ENCODE measurements at places on chromosomes 1 and 21.

- no peak for DNase-seq
Observed at GRCh38 chr1:183982172-183982963, 55.2 kb downstream of the COLGALT2 start.

DNA sequence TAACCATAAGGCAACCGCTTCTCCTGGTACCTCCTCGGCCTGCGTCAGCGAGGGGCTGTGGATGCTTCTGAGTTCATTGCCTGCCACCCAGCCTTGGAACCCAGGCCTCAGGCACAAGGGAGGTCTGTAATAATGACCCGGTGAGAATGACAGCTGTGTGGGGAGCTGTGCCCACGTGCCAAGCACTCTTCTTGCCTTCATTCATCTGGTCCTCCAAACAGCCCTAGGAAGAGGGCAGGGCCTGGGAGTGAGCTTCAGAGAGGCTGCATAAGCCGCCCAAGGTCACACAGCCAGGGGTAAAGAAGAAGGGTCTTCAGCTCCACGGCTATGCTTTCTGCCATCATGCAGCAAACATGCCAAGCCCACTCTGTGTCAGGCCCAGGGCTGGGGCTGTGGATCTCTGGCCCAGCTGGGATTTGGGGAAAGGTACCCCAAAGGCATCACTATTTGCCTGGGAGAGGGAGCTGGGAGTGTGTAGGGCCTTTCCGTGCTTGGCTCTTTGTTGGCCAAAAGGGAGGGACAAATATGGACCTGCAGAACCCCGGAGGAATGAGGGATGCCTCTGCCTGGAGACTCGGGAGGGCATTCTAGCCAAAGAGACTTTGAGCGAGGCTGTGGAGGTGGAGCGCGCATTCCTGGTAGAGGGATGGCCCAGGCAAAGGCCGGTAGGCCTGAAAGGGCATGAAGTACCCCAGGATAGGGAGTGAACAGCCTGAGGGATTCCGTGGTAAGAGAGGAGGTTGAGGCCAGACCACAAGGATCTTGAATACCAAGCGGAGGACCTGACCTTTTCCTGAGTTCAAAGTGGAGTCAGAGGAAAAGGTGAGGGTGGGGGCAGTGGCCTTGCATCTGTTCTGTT is 10.1 kb upstream of the EDN2 start:
- no peak for DNase-seq

GRCh38 chr1:234724516-234725176 is 114.7 kb upstream of the IRF2BP2 start:
- no peak for DNase-seq

DNA sequence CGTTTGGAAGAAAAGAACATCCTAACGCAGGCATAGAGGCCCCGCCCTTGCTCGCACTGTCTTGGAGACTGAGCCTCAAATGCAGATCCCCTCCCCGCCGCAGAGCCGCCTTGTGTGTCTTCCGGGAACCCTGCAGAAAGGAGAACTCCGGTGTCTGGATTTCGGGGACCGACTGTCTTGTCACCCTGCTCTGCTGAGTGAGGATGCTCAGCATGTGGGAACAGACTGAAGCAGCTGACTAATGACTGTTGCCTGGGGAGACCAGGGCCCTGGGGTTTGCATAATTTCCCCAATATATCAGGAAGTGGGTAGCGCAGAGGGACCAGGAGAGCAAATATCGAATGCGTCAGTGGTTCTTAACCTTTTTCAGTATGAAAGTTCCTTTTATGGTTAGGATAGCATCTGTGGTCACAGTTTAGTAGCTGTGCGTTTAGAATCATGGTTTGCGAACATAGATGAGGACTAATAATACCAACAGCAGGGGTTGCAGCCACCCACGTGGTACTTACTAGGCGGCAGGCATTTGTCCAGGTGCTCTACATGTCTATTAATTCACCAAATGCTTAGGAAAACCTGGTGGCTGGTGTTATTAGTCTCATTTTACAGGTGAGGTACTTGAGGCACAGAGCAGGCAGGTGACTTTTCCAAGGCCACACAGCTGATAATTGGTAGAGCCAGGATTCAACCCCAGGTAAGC is 14.3 kb downstream of the GPR137B start:
- DNase-seq = no peak

DNA sequence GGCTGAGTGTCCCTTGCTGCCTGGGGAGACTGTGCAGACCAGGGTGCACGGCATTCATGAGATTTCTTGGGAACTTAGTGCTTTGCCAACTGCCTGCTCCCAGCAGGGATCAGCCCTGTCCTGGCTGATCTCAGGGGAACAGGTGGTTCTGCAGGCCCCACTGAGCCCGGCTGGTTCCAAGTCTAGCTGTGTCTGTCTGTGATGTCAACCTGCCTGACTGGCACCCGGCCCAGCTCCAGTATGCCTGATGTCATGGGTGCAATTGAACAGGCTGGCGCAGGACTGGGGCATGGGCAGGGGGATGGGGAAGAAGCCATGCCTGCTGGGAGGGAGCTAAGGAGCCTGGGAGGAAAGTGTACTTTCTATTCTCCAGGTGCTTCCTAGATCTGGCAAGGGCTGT is 227.1 kb downstream of the GRIK3 start:
- no peak for DNase-seq

DNA sequence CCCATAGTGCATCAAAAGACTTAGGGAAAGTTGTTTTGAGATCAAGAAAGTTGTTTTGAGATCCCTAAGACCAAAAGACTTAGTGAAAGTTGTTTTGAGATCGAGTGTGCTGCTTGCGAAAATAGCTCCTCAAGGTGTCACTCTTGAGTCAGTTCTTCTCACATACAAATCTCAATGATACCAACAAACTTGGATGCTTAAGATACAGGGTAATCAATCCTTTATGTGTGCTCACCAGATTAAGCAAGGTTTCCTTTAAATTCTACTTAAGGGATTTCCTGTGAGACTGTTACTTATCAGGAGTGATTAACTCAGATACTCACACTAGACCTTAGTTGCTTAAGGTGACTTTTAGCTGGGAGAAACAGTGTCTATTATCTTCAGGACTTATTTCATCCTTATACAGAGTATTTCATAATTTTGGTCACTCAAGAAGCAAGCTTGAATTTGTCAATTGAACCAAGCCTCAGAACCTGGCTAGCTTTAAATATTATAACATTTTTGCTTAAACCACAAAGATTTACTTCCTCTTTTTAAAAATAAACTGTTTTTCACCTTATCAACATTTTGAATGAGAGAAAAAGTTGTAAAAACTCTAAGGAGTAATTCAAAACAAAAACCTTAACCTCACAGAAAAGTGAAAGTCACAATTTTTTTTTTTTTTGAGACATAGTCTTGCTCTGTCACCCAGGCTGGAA is 8.0 kb upstream of the RLF start:
- peak; percentile 44 for DNase-seq

DNA sequence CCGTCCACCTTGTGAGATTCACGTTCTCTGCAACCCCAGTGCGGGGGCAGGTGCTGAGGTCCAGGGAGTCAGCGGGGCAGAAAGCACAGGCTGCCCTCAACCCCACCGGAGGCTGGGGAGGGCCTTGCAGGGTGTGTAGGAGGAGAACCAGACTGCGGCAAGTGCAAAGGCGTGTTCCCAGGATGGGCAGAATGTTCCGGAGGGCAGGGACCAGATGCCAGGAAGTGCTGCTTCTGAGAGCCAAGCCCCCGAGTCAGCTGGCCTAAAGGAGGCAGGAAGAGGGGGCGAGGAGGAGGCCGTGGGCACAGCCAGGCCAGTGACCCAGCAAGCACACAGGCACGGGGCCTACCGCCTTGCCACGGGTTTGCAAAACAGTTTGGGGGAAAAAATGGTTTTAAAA is 193.8 kb upstream of the AJAP1 start:
- no peak for DNase-seq

- DNase-seq = no peak
Observed at GRCh38 chr1:31752952-31753475, 11.1 kb downstream of the ADGRB2 start.

DNA sequence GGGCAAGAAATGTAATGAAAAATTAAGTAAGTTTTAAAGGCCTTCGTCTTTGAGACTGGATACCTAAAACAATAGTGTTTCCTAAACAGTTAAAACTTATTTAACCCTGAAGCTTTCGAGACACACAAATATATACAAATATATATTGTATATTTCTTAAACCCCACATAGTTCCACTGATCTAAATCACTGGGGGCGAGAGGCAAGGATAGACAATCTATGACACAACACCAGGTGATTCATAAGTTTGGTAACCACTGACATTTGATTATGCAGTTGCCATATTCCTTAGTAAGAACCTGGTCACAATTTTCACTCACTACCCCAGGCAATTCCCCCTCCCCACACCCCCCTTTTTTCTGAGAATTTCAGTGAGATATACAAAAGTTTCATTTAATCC is 55.3 kb upstream of the BOLA1 start:
- no peak for DNase-seq

- DNase-seq = peak; percentile 58
Observed at GRCh38 chr21:43975469-43976098, 36.5 kb upstream of the TRAPPC10 start.

DNA sequence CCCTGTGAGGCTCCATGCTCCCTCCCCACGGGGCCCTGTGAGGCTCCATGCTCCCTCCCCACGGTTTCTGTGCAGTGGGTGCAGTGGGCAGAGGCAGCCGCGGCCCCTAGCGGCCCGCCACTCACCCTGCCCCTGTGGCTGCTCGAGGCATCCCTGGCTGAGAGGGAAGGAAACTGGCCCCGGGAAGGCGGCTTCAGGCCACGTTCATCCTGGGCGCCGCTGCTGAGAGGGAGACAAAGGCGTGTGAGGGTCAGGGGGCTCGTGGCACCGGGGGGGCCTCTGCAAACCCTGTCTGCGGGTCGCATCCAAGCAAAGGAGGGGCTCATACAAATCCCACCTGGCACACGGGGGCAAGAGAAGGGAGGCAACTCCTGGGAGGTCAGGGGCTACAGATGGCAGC is 8.5 kb downstream of the CFAP410 start:
- no peak for DNase-seq
